Retina (tissue), 1 donor: ENCODE measurements at places on chromosomes 4 and X.
A peak's percentile ranks its signal among the peaks of the same experiment; 100 is the strongest.

DNA sequence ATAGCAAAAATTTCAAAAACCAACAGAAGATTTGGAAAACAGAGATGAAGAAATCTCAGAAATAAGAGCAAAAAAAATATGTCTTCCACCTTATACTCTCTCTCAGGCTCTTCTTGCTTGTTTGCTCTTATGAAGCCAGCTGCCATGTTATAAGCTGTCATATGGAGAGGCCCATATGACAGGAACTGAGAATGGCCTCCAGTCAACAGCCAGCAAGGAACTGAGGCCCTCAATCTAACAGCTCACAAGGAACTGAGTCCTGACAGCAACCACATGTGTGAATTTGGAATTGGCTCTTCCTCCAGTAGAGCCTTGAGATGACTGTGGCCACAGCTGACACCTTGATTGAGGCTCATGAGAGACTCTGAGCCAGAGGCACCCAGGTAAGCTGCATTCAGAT is 51.3 kb upstream of the MAOA start:
- DNase-seq = no peak

DNA sequence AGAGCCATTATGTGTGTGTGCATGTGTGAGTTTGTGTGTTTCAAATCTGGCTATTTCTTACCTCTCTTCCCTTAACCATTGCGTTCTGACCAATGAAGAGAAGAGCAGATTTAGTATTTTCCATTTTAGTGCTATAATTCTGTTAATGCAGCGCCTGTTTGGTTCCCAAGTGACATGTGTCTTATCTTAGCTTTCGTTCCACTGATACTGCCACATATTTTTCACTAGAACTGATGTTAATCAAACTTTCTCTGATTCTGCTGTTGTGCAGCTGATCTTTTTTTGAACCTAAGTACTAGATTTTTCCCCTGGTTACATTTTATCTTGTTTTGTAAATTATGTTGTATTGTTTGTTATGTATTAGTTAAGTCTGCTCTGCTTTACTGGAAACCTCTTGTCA is 152.9 kb upstream of the MID1 start:
- DNase-seq = no peak

GRCh38 chr4:89759426-89759825 is 77.5 kb downstream of the SNCA start:
- no peak for DNase-seq

GRCh38 chr4:182143086-182143821 is 99.9 kb upstream of the TENM3 start:
- DNase-seq = peak; percentile 79

DNA sequence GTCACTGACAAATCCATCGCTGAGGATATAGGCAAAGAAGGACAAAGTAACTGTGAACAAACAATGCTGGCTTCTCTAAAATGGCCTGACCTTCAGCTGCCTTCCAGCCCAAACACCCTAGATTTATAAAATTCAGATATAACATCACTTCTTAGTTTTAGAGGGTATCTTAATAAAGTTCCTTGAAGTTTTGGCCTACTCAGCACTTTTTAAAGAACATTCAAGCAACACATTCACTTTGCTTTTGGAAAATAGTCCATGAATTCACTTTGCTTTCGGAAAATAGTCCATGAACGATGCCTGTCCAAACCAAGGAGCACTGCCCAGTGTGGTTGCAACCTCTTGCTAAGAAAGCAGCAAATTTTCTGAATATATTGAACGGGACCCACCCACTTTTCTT is 55.0 kb upstream of the TFDP3 start:
- DNase-seq = no peak

DNA sequence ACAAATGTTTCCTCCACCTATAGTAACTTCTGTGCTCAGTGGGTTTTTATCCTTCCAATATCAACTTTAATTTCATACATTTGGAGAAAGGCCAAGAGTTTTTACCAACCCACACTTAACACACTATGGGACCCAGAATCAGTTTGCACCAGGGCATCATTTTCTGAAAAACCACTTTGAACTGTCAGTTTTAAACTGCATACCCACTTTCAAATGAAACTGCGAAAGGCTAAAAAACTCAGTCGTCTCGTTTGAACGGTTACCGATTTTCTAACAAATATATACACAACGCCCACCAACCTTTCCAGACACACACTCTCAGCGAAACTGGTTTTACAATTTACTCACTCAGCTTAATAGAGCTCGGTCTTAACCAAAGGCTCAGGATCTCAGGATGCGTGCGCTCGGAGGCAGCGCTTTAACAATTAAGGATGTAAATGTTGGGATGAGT is 376 bp downstream of the ABCG2 start:
- no peak for DNase-seq

DNA sequence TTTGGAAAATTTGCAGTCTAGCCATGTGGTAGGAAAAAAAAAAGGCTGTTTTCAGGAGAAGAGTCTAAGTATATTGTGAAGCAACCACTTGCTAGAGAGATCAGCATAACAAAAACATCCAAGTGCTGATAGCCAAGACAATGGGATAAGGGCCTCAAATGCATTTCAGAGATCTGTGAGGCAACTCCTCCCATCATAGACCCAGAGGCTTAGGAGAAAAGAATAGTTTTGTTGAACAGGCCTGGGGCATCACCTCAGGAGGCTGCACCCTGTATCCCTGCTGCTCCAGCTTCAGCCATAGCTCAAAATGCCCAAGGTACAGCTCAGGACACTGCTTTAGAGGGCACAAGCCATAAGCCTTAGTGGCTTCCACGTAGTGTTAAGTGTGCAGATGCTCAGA is 13.6 kb upstream of the GPR174 start:
- DNase-seq = no peak

- no peak for DNase-seq
These were observed 135.6 kb upstream of the MAD2L1 start for GRCh38 chr4:120202222-120202621.

DNA sequence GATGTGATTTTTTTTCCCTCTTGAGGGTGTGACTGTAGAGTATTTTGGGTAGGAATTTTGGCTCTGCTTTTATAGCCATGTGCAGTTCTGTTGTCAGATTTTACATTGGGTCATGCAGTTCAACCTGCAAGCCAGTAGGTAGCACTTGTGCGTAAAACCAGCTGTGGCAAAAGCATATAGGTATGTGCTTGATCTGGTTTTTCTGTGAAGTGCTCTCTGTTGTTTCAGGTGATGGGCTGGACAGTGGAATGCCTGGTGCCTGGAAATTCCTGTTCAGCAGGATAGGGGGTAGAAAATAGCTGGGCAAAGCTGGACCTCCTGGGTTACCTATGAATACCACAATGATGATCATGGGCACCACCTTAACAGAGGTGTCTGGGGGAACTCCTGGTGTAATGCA is 584.2 kb upstream of the PCDH10 start:
- DNase-seq = no peak

DNA sequence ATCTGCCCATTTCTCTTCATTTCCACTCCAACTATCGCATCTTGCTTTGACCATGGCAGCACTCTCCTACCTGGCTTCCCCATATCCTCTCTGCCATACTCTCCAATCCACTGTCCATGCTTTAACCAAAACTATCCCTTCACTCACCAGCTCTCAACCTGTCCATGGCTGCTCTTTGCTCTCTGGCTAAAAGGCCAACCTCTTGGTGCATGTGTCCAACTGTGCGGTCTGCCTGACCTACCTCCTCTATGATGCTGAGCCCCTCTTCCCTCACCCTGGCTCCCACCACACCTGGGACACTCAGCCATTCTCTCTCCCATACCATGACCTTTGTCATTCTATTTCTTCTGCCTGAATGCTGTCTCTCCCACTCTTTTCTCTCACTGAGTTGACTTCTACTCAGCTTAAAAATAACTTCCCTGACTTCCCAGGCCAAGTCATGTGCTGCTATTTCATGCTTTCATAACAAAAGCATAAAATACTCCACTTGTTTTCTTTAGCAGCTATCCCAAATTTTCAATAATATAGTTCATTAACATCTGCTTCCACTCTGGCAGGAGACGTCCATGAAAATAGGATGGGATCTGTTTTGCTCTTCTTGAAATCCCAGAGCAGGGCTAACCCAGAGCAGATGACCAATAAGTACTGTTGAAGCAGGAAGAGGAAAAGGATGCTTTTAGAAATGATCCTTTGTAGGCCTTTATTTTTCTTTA is 29.8 kb upstream of the KLF3 start:
- no peak for DNase-seq

DNA sequence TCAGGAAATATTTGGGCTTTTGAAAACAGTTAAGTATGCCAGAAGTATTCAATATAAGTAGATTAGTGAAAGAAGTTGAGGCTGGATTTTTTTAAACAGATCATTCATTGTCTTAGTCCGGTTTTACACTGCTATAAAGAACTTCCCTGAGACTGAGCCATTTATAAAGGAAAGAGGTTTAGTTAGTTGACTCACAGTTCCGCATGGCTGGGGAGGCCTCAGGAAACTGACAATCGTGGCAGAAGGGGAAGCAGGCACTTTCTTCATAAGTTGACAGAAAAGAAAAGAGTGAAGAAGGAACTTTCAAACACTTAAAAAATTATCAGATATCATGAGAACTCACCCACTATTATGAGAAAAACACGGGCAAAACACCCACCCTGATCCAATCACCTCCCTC is 31.1 kb upstream of the CYLC1 start:
- DNase-seq = no peak

DNA sequence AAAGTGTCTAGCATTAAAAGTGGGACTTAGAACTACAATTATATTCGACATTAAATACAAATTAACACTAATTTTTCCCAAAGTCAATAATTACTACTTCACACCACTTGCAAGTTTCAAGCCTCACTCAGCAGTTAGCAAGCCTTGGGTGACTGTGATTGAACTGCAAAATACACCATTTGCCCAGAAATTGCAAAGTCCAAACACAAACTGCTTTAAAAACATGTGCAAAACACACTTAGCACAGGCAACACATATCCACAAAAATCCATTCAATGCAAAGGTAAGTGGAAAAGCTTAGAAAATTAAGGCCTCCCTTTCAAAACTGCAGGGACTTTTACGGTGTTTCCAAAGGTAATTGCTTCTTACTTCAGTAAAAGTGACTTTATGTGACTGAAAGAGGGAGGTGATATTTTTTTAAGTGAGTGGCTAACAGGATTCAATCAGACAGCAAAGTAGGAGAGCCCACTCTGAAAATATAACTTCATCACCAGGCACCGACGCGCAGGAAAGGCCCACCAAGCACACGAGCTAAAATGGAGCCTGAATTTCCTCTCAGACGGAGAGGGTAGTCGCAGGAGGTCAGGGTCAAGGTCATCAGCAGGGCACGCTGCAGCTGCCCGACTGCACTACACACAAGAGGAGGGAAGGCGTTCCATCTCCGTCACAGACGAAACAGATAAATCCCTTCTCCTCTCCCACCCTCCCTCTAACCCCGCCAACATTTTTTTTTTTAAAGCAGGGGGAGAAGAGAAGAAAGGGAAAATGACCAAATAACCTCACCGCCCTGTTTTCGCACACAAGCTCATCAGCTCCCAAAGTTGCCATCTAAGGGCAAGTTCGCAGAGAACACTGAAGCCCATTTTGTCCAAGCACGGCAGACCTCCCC is 3.1 kb downstream of the ZNF827 start:
- DNase-seq = peak; percentile 66

- DNase-seq = no peak
These were observed 3.8 kb downstream of the PLAC1 start for GRCh38 chrX:134654398-134655012.

DNA sequence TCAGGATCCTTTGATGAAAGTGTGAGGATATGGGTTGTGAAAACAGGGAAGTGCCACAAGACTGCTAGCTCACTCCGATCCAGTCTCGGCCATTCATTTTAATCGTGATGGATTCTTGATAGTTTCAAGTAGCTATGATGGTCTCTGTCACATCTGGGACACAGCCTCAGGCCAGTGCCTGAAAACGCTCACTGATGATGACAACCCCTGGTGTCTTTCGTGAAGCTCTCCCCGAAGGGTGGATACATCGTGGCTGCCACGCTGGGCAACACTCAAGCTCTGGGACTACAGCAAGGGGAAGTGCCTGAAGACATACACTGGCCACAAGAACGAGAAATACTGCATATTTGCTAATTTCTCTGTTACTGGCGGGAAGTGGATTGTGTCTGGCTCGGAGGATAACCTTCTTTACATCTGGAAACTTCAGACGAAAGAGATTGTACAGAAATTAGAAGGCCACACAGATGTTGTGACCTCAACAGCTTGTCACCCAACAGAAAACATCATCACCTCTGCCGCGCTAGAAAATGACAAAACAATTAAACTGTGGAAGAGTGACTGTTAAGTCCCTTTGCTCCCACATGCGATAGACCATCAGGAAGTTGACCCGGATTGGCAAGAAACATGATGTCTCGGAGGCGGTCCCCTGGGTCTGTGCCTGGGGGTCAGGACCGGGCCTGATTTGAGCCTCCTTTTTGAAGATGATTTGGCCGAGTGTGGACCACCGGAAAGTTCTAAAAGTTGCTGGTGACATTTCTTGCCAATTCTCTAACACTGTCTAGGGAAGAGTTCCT is 22.2 kb downstream of the LIAS start:
- DNase-seq = no peak

GRCh38 chrX:129609395-129609794 is 45.4 kb downstream of the APLN start:
- DNase-seq = no peak

- no peak for DNase-seq
These were observed at the start of gene PAGE2B for GRCh38 chrX:55074851-55075467. Gene PAGE2B, plus strand, starts transcription at chrX:55075030. Its CDS starts 1,012 bp downstream, at chrX:55076042.

DNA sequence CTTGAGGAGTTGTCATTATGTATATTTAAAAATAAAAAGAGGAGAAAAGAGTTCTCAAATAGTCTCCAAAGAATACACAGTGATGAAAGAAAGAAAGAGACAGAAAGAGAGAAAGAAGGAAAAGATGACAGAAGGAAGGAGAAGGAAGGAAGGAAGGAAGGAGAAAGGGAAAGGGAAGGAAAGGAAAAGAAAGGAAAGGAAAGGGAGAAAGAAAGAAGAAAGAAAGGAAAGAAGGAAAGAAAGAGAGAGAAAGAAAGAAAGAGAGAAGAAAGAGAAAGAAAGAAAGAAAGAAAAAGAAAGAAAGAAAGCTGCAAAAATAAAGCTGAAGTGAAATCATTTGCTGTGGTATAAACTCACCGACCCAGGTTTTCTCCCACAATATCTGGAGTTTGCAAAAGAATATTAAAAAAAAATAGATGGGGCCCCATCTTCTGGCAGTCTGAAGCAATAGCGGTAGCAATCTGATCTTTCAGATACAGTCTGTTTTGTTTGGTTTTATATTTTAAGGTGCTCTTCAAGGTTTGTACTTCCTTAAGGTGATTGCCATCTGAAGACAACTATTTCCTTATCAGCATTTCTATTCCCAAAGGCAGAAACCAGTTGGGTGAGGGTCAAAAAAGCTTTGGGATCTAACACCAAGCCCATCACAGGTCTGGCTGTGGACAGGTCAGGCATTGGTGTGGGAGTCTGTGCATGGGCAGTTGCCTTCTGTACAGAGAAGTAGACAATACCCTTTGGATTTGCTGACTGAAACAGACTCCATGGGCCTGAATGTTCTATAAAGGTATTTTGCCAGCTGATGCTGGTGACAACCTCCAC is 160.4 kb downstream of the CPEB2 start:
- DNase-seq = no peak

GRCh38 chr4:106627051-106627450 is 258.5 kb upstream of the GIMD1 start:
- DNase-seq = no peak

GRCh38 chr4:63663870-63664269 is 745.4 kb downstream of the TECRL start:
- DNase-seq = no peak
